ENCODE measurements at places on chromosomes 12 and 14.

GRCh38 chr12:106672314-106673025 is 89.7 kb downstream of the RFX4 start:
- no peak for DNase-seq

- no peak for DNase-seq
These were observed 29.6 kb downstream of the BEGAIN start for GRCh38 chr14:100557658-100558057.

- DNase-seq = no peak
These were observed 11.8 kb downstream of the HNRNPC start for GRCh38 chr14:21257394-21257909.

- DNase-seq = no peak
These were observed 38.2 kb upstream of the ARHGAP5 start for GRCh38 chr14:32038876-32039275.

DNA sequence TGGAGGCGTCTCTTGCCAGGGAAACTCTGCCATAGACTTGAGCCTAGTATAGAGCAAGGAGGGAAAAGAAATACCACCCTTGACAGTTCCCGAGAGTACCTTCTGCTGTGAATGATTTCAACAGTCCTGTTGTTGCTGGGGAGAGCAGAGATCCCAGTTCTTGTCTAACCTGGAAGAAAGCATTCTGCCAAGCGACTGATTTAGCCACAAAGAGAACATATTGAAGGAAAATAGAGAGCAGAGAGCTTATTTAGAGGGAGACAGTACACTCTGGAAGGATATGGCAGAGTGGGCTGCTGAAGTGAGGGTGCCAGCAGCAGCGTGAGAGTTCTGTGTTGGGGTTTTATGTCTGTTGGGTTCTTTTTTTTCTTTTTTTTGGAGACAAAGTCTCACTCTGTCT is 966.9 kb upstream of the TMEM132C start:
- no peak for DNase-seq

GRCh38 chr14:66088656-66089055 is 397.5 kb upstream of the CCDC196 start:
- no peak for DNase-seq
